Small intestine (tissue), 16 donors: ENCODE measurements at places on chromosomes 7 and 10. TPM values are rescaled to one million over a fixed set of nuclear protein-coding genes. Genes with fewer than 3 reads are reported as not detected.
A peak's percentile ranks its signal among the peaks of the same experiment; 100 is the strongest.

The SEMA4G gene
- polyA plus RNA-seq = 44.9 TPM

The ARMH3 gene
- 17.0 TPM for polyA plus RNA-seq

The ASB10 gene
- polyA plus RNA-seq = not detected

The SPDYE6 gene
- not detected for polyA plus RNA-seq

The KNDC1 gene
- not detected for polyA plus RNA-seq

The PRKAR2B gene
- 12.9 TPM for polyA plus RNA-seq

The LEP gene
- not detected for polyA plus RNA-seq

The SAMD9L gene
- polyA plus RNA-seq = 5.3 TPM

The CRPPA gene
- not detected for polyA plus RNA-seq

DNA sequence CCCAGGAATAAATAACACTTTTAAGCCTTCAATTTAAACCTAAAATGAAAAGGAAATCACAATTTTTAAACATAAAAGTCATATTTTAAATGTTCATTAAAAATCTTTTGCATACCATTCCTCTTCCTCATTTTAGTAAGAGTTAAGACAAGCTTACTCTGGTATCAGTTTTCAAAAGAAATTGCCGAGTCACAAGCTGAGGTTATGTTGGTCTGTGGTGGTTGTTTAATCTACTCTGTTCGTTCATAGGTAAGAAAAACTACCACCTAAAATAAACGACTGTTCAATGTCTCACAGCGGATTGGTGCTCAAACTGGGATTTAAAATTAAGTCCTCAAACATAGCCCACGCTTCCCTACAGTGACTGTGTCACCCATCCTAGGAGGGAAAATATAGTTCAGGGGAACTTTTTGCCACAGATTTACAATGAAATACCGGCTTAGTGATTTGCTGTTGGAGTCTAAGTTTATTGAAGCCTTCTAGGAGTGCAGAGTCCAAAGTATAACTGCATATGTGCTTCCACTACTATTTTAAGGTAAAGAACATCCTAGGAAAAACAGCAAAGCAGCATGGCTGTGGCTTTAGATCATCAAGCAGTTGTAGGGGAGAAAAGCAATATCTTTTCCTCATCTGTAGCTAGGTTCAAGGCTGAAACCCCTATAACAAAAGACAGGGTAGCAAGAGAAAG, 61.1 kb downstream of the GNAT3 start:
- no peak overlapping the region for H3K27ac ChIP-seq
- no peaks in the 10 kb centered on the region for H3K27me3 ChIP-seq
- no peak overlapping the region for H3K4me3 ChIP-seq

DNA sequence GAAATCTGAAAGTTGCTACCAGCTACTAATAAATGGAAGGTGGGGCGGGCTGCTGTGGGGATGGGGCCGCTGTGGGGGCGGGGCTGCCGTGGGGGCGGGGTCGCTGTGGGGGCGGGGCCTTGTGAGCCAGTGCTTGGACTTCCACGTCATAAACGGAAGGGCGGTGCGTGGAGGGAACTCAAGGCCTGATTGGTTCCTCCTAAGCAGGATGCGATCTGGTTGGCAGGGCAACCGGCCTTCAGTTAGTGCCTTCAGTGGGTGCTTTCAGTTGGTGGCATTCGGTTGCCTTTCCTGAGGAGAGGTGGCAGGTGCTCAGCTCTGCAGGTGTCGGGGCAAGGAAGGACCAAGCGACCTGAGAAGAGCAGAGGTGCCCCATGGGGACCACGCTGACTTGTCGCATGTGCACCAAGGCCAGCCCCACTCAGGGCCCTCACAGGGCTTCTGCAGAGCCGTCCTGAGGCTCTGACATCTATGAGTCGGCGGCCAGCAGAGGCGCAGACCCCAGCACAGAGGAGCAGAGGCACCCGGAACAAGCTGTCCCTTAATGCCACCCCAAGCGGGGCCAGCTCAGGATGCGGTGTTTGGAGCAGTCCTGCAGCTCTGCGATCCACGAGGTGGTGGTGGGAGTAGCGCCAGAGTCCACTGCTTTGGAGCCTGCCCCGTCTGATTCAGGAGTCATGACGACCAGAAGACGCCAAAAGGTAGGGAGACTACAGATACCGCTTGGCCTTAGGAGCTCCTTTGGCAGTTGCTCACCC, 54.4 kb upstream of the PDSS1 start:
- H3K4me3 ChIP-seq = no peak overlapping the region
- no peaks in the 10 kb centered on the region for H3K36me3 ChIP-seq
- no peaks in the 10 kb centered on the region for H3K4me1 ChIP-seq
- peaks cover 2% of the 10 kb centered on the region for H3K27me3 ChIP-seq
- H3K27ac ChIP-seq = no peak overlapping the region

GRCh38 chr7:66301249-66301648, 96.1 kb downstream of the TPST1 start:
- no peaks in the 10 kb centered on the region for H3K27me3 ChIP-seq
- H3K36me3 ChIP-seq = no peaks in the 10 kb centered on the region
- H3K27ac ChIP-seq = no peak overlapping the region
- no peak for DNase-seq

GRCh38 chr10:56317603-56318002, 43.5 kb downstream of the ZWINT start:
- no peaks in the 10 kb centered on the region for H3K4me1 ChIP-seq
- no peaks in the 10 kb centered on the region for H3K36me3 ChIP-seq
- no peaks in the 10 kb centered on the region for H3K27me3 ChIP-seq
- no peak overlapping the region for H3K4me3 ChIP-seq

- peak; percentile 85 for DNase-seq
- no peak overlapping the region for H3K27ac ChIP-seq
- H3K4me3 ChIP-seq = no peak overlapping the region
- H3K27me3 ChIP-seq = no peaks in the 10 kb centered on the region
- H3K4me1 ChIP-seq = no peaks in the 10 kb centered on the region
- no peaks in the 10 kb centered on the region for H3K36me3 ChIP-seq
Measured at GRCh38 chr7:34747867-34748727, 90.1 kb downstream of the NPSR1 start.

DNA sequence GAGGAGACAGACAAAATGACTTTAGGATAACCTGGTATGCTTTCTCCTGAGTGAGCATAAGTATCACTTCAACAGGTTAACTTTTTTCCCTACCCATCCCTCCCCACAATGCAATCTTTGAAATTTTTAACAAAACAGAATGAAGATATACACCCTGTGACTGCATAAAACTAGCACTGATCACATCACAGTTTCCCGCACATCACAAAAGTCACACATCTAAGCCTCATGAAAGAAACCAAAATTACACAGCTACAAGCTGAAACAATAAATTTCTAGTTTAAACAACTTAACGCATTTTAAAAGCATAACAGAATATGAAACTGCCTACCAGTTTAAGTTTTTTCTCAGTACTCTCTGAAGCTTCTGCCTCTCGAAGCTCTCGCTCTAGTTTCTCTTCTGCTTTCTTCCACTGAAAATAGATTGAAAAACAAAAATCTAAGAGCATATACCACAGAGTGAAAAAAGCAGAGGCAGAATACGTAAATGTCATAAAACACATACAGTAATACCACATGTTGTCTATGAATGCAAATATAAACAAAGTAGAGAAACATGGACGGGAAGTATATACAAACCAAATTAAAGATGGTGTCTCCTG, 18.1 kb downstream of the NOC3L start:
- peak overlapping the region; percentile 38 for H3K27ac ChIP-seq

GRCh38 chr7:83101530-83101929, 61.2 kb downstream of the PCLO start:
- no peak overlapping the region for H3K4me3 ChIP-seq
- H3K27ac ChIP-seq = no peak overlapping the region
- H3K36me3 ChIP-seq = no peaks in the 10 kb centered on the region
- no peak for DNase-seq

DNA sequence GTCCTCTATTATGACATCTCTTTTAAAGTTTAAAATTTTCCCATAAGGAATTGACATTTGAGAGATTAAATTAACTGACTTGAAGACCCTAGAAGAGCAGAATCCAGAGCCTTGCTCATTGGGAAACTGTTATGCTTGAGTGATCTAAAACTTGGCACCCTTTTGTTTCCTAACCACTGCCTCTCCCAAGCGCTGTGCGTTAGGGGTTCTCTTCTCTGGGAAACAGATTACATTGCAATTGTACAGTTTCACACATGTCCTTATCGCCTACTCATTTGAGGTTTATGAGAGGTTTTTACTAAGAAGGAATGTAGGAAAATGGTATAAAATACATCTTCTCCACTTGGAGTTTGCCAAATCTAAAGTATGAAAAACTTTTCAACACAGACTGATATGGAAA, 126.8 kb upstream of the AMPH start:
- no peak overlapping the region for H3K4me3 ChIP-seq
- DNase-seq = no peak
- no peaks in the 10 kb centered on the region for H3K27me3 ChIP-seq
- peaks cover 23% of the 10 kb centered on the region for H3K36me3 ChIP-seq
- no peak overlapping the region for H3K27ac ChIP-seq

GRCh38 chr7:141012044-141012685, 2.6 kb downstream of the MRPS33 start:
- H3K36me3 ChIP-seq = peaks cover 13% of the 10 kb centered on the region
- peaks cover 9% of the 10 kb centered on the region for H3K4me1 ChIP-seq
- peak; percentile 91 for DNase-seq
- no peak overlapping the region for H3K27ac ChIP-seq
- H3K27me3 ChIP-seq = no peaks in the 10 kb centered on the region

- no peaks in the 10 kb centered on the region for H3K27me3 ChIP-seq
- no peak overlapping the region for H3K27ac ChIP-seq
- H3K36me3 ChIP-seq = peaks cover 3% of the 10 kb centered on the region
- no peak overlapping the region for H3K4me3 ChIP-seq
- no peak for DNase-seq
Measured at GRCh38 chr7:69903410-69903809, 305.1 kb downstream of the AUTS2 start.

DNA sequence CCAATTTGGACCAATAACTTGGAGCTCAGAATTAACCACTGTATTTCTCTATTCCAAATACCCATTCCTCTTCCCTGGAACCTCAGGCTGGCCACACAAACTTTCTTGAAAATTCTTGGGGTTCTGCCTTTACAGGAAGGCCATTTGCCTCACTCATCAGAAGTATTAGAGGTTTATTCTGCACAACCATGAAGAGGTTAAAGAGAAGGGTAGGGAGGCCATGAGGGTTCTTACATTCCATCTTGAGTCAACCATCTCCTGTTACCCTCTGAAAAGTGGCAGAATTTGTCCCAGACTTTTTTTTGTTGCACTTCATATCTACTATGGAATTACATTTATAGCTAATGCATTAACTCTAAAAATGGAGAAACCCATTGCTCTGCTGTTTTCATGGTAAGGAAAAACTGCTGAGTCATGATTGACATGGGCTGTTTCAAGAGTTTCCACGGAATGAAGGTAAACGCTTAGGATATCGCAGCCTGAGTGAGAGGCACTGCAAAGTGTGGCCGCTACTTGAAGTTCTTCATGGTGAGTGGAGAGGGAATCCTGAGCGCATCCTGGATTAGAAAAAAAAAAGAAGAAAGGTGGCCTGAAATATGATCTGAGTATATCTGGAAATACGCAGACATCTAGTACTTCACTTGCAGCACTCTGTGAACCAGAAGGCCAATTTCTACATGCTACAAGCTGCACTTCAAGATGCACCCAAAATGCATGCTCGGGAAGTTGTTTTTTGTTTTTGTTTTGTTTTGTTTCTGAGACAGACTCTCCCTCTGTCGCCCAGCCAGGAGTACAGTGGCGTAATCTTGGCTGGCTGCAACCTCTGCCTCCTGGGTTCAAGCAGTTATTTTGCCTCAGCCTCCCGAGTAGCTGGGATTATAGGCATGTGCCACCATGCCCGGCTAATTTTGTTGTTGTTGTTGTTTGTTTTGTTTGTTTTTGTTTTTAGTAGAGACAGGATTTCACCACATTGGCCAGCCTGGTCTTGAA, 83.7 kb downstream of the KIAA1217 start:
- no peak for DNase-seq
- H3K27me3 ChIP-seq = no peaks in the 10 kb centered on the region
- no peaks in the 10 kb centered on the region for H3K36me3 ChIP-seq
